ENCODE measurements at places on chromosomes 11 and 22.

GRCh38 chr22:27785831-27786230, 15.7 kb downstream of the MN1 start:
- no peak for DNase-seq

GRCh38 chr11:14656536-14657457, 13.2 kb downstream of the PDE3B start:
- DNase-seq, result no peak

DNA sequence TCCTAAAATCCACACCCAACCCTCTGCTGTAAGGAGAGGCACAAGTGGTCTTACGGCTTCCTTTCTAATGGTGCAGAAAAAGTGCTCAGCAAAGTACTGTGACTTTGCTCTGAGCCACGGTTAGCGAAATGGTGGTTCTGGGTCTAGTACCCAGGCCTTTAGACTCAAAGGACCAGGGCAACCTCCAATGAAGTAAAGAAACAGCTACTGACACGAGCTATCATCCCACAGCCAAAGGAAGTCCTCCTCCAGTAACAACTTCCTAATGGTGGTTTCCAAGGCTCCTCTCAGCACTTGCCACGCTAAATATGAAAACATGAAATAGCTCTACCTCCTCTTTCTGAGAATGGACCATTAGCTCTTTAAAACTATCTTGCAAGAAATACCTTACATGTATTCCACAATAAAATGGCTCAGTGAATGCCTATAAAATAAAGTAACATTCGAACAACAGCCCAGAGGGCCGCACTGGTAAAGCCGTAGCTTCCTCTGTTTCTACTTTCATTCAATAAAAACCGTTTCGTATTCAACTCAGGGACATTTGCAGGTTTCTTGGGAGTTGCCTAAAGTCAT, 122.4 kb downstream of the ETS1 start:
- no peak for DNase-seq

GRCh38 chr22:33920197-33920540, at the start of gene LARGE1:
TSS of gene LARGE1 (minus strand) at chr22:33920476.
- DNase-seq, result no peak

DNA sequence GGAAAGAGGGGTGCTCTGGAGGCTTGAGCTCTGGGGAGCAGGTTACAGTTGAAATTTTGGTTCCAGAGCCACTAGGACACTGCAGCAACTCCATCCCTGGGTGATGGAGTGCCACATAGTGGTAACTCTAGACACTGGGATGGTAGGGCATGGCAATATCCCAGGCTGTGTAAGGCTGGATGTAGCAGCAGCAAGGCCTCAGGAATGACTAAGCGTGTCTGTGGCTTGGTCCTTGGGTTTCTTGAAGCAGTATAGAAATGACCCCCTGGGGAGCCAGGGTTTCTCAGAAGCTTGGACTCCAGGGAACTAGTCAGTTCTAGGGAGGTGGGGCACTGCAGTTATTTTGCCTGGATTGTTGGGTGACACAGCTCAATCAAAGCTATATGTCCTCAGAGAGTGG, 8.1 kb downstream of the MS4A4A start:
- DNase-seq, result no peak

GRCh38 chr22:28799606-28800307, 612 bp downstream of the XBP1 start:
- DNase-seq, result no peak

All from stimulated activated CD4-positive, alpha-beta T cell treated with anti-CD3 and anti-CD28 coated beads, Interleukin-1b, Interleukin-23, amount 100 ng/mL, for 1 hour (primary cell).